ENCODE measurements at places on chromosomes 7 and 10. TPM values are rescaled to one million over a fixed set of nuclear protein-coding genes. Genes with fewer than 3 reads are reported as not detected.

The TMEM196 gene
- total RNA-seq: not detected

DNA sequence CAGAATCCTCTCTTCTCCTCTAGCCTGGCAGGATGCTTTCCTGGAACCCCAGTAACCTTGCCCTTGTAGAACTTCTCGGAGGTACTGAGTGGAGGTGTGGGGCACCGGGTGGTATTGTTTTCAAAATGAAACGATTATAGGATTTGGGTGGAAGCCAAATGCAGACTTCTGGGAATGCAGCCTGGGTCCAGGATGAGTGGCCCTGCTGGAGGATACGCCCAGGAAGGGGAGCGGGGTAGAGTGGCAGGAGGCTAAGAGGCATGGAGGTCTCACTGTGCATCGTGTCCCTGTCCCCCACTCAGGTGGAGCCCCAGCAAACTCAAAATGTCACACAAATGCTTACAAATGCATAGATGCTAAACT lies 109.1 kb upstream of the PPIF start:
- DNase-seq: no peak

GRCh38 chr7:122298618-122299017 lies 5.9 kb downstream of the FEZF1 start:
- no peak for DNase-seq

DNA sequence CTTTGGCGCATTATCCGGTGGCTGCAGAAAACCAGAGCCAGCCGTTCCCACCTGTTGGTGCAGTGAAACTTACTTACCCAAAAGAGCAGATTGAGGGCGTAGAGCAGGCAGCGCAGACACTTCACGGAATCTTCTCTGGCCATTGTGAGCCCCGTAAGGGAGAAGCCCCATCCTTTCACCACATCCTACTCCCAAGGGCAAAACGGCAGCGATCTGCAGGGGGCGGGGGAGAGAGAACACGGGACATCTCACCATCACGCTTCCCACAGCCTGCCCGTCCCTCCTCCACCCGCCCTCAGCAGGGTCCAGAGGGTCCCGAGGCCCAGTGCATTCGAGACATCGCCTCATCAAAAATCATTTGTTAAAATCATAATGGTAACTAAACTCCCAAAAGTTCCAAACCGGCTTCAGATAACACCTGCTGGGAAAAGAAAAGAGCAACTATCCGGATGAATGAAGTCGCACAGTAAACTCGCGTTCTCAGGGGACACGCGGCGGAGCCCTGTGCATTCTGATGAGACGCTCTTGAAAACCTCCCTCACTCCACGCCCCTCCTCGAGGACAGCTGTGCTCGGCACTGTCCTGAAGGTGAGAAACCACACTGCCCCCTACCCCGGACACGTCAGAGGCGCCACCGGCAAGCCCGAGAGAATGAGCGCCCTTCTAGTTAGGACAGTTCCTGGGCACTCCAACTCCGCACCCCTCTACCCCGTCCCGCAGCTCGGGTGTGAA lies 1.2 kb downstream of the TSPAN12 start:
- DNase-seq: peak; percentile 89

GRCh38 chr7:98228801-98229200 lies 17.6 kb downstream of the BHLHA15 start:
- DNase-seq: no peak
